Muscle of leg (tissue), 16 donors: ENCODE measurements at places on chromosomes 7 and 10. TPM values are rescaled to one million over a fixed set of nuclear protein-coding genes. Genes with fewer than 3 reads are reported as not detected.
A peak's percentile ranks its signal among the peaks of the same experiment; 100 is the strongest.

GRCh38 chr10:110286841-110287240 lies 17.9 kb downstream of the SMNDC1 start:
- no peak overlapping the region for H3K4me3 ChIP-seq
- peak overlapping the region; percentile 31 for H3K27ac ChIP-seq
- H3K27me3 ChIP-seq, result no peaks in the 10 kb centered on the region
- H3K36me3 ChIP-seq, result peaks cover 15% of the 10 kb centered on the region
- no peak for DNase-seq
- no peaks in the 10 kb centered on the region for H3K4me1 ChIP-seq

DNA sequence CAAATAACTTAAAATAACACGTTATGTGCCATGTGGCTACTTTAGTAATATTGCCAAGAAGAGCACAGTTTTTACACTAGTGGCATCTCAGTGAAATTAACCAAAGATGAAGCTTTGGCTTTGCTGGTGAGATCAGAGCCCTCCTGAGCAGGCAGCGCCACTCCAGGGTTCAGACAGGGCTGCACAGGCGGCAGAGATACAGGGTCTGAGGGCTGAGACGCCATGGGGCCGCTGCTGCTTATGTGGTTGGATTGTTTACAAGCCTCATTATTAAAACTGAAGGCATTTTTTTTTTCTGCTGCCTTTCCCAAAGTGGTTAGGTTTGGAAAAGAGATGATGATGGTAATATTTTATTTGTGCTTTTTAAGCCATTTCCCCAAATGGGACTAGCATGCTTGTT lies 68.8 kb upstream of the DNAJB6 start:
- peaks cover 13% of the 10 kb centered on the region for H3K4me1 ChIP-seq
- no peaks in the 10 kb centered on the region for H3K27me3 ChIP-seq
- no peak overlapping the region for H3K27ac ChIP-seq
- no peak for DNase-seq

DNA sequence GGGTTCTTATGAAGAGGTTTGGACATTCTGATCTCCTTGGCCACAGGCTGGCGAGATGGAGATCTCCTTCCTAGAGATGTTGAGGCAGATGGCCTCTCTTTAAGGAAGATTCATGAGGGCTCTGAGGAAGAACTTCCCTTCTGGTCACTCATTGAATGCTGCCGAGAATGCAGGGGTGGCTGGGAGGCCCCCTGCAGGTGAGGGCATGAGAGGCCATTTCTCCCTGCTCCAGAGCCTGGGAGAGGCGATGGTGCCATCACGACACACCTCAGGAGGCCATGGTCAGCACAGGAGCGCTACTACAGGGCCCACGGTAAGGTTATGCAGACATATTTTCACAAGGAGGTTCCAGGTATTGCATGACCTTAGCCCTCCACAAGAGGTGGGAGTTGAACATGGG lies 40.2 kb downstream of the CXCL12 start:
- no peaks in the 10 kb centered on the region for H3K4me1 ChIP-seq
- no peak overlapping the region for H3K4me3 ChIP-seq
- no peak for DNase-seq
- no peaks in the 10 kb centered on the region for H3K36me3 ChIP-seq
- H3K27ac ChIP-seq, result no peak overlapping the region

DNA sequence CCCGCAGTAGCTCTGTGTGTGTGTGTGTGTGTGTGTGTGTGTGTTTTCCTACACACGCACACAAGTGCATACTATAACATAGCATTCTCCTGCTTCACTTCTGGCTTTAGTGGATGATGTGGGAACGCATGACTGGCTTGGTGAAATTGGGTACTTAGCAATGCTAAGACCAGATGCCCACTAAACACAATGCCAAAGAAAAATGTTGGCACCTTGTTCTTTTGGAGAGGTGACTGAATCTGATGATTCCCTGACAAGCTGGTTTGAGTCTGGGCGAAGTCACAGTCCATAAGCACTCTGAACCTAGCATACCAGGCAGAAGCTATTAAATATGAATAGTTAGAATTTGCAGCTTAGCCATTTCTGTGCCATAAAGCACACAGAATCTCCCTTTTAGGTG lies 68.0 kb upstream of the CDCA7L start:
- no peaks in the 10 kb centered on the region for H3K27me3 ChIP-seq
- no peak for DNase-seq
- H3K4me3 ChIP-seq, result no peak overlapping the region
- H3K36me3 ChIP-seq, result no peaks in the 10 kb centered on the region
- H3K27ac ChIP-seq, result no peak overlapping the region

DNA sequence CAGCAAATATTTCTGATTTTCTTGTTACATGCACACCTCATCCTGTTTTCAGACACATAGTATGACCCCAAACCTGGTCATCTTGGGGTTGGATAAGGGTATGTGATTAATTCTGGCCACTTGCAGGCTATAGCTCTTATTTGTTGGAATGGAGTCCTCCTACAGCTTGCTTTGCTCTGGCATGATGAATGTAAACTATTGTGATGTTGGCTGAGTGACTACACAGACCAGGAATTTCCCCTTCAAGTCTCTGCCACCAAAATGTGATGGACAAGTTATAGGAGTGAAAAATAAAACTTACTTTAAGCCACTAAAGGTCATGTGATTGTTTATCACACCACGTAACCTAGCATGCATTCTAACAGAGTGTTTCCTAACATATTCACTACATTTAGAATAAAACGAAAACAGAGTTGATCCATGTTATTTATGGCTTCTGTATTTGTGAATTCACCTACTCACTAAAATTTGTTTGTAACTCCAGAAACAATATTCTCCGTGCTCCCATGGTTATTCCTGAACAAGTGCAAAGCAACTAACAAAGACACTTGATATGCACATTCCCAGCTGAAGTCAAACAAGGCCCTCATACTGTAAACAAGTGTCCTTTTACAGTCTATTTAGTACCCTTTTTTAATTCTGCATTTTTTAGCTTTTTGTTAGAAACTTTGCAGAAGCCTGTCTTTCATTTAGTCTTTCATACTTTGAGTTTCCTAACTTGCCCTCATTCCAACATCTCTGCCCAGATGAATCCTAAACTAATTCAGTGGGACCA lies 599.2 kb upstream of the PCDH15 start:
- no peaks in the 10 kb centered on the region for H3K36me3 ChIP-seq
- no peak for DNase-seq
- H3K4me1 ChIP-seq, result no peaks in the 10 kb centered on the region
- no peaks in the 10 kb centered on the region for H3K27me3 ChIP-seq

- H3K4me1 ChIP-seq, result peaks cover 21% of the 10 kb centered on the region
- peaks cover 3% of the 10 kb centered on the region for H3K36me3 ChIP-seq
- peak overlapping the region; percentile 83 for H3K27ac ChIP-seq
These were observed 65.5 kb downstream of the CUX1 start for GRCh38 chr7:101882595-101883564.

DNA sequence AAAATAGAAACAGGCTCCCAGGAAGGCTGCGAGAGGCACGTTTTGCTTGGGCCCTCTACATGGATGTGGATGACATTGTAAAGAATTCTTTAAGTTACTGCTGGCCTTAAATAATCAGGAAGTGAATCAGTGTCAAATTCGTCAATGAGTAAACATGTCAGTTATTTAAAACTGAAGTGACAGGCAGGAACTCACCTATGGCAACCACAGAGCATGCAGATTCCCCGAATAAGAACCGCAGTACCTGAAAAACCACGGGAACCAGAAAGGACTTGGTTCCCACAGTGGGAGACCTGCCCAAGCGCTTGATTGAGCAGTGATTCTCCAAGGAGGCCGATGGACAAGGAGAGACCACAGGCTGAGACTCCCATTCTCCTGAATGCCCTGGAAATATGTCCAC lies 351.2 kb upstream of the AKR1E2 start:
- H3K4me3 ChIP-seq, result no peak overlapping the region
- H3K36me3 ChIP-seq, result no peaks in the 10 kb centered on the region
- H3K4me1 ChIP-seq, result no peaks in the 10 kb centered on the region
- no peak for DNase-seq
- H3K27me3 ChIP-seq, result no peaks in the 10 kb centered on the region

Gene CALHM1
- total RNA-seq, result not detected

Gene CHST3
- 12.3 TPM for total RNA-seq

Gene RPEL1
- not detected for total RNA-seq

Gene OIT3
- total RNA-seq, result 7.9 TPM

Gene DPCD
- total RNA-seq, result 23.8 TPM

Gene SPDYE6
- not detected for total RNA-seq

Gene AMPH
- total RNA-seq, result 7.7 TPM

Gene TRIL
- 16.9 TPM for total RNA-seq

Gene UTF1
- total RNA-seq, result not detected

Gene AKR1E2
- 7.8 TPM for total RNA-seq

Gene MARCHF5
- 7.8 TPM for total RNA-seq
